EH (cell line): ENCODE measurements at places on chromosomes 12 and 14.

DNA sequence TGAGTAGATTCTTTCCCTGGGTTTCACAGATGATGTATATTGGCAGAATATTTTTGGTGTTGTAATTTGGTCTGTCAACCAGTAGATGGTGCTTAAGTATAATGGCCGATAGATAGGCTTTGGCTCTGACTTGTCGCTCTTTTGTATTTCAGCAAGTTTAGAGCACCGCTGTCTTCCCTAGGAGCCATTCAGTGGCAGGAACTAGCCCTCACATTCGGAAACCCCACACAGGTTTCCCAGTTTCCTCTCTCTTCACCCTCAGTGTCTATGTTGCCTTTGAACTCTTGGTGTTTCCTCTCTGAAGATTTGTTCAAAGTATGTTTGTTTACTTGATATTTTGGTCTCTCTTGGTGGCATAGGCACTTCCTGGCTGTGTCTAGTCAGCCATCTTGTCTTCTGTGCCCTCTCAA is 102.2 kb downstream of the GPHN start:
- DNase-seq, result peak; percentile 16

DNA sequence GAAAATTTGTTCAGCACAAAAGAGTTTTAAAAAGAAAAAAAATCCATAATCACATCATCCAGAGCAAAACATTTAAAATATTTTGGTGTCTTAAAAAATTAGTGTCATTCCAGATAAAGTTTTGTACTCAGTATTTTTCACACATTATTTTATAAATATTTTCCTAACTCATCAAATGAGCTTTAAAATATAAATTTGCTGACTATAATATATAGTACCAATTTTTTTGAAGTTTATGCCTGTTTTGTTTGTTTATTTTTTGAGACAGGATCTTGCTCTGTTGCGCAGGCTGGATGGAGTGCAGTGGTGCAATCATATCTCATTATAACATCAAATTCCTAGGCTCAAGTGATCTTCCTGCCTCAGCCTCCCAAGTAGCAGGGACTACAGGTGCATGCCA is 164.1 kb downstream of the SLC41A2 start:
- no peak for DNase-seq

DNA sequence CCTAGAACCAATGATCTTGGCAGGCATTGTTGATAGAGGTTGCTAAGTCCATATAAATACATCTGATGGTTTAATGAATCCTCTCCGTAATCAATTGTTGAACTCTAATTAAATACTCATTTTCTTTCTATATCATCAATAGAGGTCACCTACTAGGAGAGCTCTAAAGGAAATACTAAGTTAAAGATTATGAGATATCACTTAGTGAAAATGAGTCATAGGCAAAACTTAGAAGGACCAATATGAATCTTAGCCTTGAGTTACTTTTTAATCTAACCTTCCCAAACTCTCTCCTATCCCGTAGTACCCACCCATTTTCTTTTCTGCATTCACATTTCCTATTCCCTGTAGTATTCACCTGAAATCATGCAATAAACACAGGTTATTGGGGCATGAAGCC is 50.2 kb downstream of the MBIP start:
- DNase-seq, result no peak

DNA sequence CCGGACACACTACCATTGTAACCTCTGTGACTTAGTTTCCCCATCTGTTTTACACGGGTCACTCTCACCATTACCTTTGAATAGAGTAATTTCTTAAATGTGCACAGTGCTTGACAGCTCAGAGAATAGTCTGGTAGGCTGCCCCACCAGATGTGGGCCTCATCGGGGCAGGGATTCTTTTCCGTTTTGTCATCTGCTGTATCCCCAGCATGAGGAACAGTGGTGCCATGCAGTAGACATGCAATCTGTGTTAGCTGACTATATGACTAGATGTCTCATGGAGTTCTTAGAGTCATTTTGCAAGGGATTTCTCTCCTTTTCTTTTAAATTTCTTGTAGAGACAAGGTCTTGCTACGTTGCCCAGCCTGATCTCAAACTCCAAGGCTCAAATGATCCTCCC is 44.9 kb upstream of the PLEKHG3 start:
- peak; percentile 76 for DNase-seq

DNA sequence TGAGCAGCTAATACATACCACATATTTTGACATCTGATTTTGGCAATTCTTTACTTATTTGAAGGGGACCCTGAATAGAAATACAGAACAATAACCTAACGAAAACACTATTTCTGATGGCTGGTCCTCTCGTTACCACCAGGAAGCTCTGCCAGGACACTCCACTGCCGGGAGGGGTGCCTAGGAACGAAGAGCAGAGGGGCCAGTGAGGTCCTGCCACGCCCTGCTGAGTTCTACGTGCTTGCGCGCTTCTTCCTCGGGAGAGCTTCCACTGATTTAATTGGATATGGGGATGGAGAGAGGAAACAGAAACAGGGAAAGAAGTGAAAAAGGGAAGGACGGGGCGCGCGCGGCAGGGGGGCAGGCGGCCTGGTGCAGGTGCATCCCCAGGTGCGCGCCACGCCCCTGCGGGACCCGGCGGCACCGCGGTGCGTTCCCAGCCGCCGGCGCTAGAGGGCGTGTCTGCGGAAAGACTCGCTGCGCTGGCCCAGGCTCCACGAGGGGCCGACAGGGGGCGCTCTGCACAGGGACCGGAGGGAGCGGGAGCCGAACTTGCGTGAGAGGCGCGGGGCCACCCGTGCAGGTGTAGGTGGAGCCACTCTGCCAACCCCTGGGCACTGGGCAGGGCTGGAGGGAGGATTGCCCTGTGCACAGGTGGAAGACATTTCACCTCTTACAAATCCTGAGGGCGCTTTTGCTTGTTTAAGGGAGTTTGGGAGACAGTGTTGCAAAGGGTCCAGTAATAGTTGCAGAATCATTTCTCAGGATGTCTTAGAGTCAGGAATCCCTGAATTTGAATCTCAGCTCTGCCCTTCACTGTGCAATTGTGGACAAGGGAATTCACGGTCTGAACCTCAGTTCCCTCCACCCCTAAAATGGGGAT is 986.3 kb upstream of the TMEM132C start:
- DNase-seq, result no peak

- peak; percentile 26 for DNase-seq
Observed at GRCh38 chr14:50521912-50522341, 10.4 kb downstream of the MAP4K5 start.

DNA sequence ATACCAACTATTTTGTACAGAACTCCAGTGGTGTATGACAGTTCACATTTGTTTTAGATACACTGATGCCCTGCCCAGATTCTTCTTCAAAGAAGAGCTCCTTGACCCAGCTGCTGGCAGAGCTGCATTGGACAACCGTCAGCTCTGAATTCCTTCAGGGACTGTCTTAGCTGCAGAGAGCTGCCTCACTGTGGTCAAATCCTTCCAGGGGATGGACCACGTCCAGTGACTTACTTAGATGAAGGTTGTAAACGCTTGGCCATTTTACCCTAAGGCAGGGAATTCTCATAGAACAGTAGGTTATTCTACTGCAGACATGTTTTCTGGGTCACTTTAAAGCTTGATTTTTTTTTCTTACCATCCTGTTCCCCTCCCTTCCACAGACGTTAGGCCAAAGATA is 905.0 kb upstream of the ATXN7L3B start:
- DNase-seq, result no peak

- DNase-seq, result peak; percentile 33
Observed at GRCh38 chr12:63480186-63480585, 188.1 kb downstream of the DPY19L2 start.

- DNase-seq, result no peak
Observed at GRCh38 chr14:94341656-94342333, 18.7 kb upstream of the SERPINA6 start.

GRCh38 chr14:92143962-92144361 is 22.2 kb downstream of the CPSF2 start:
- peak; percentile 7 for DNase-seq

GRCh38 chr12:120725151-120725658 is 421 bp upstream of the ACADS start:
- peak; percentile 6 for DNase-seq

DNA sequence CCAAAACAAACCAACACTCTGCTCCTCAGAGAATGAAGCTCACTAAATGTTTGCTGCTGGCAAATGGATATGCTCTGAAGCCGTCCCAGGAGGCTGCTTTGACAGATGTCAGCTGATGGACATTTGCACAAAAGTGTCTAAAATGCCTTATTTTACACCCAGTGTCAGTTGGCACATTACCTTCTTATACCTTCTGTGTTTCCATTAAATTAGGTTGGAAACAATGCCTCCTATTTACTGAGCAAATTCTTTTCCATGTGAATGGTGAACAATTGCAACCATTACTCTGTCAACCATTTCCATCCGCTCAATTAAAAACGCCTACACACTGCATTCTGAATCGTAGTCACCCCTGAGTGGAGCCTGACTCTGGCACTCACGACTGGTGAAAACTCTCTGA is 1679.9 kb upstream of the FLRT2 start:
- no peak for DNase-seq

GRCh38 chr12:6758506-6759095 is 5.7 kb upstream of the MLF2 start:
- no peak for DNase-seq

DNA sequence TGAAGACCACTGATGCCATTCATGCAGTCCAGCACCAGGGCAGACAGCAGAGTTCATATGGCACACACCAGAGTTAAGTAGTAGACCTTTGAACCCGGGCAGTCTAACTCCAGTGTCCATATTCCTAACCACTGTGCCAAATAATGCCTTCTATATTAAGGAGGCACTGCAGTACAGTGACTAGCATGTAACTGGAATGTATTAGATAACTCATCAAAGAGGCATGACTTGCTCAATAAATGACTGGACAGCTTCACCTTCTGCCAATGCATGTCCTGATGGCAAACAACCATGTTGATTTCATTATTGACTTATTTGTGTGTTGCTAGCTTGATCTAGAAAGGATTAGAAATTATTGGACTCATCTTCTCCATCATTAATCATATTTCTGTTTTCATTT is 40.2 kb downstream of the DACT1 start:
- DNase-seq, result no peak
